ENCODE measurements at places on chromosomes 11 and 22. TPM values are rescaled to one million over a fixed set of nuclear protein-coding genes. Genes with fewer than 3 reads are reported as not detected.

- DNase-seq, result peak; percentile 98
These were observed at the start of gene MALAT1 for GRCh38 chr11:65498977-65499712. Gene MALAT1, plus strand, starts transcription at chr11:65499045.

- DNase-seq, result peak; percentile 88
These were observed 631 bp upstream of the SNX19 start for GRCh38 chr11:130916910-130917309.

IL17REL gene
- 0.22 TPM for total RNA-seq

- DNase-seq, result no peak
These were observed 68.2 kb downstream of the METTL15 start for GRCh38 chr11:28176351-28176750.

DNA sequence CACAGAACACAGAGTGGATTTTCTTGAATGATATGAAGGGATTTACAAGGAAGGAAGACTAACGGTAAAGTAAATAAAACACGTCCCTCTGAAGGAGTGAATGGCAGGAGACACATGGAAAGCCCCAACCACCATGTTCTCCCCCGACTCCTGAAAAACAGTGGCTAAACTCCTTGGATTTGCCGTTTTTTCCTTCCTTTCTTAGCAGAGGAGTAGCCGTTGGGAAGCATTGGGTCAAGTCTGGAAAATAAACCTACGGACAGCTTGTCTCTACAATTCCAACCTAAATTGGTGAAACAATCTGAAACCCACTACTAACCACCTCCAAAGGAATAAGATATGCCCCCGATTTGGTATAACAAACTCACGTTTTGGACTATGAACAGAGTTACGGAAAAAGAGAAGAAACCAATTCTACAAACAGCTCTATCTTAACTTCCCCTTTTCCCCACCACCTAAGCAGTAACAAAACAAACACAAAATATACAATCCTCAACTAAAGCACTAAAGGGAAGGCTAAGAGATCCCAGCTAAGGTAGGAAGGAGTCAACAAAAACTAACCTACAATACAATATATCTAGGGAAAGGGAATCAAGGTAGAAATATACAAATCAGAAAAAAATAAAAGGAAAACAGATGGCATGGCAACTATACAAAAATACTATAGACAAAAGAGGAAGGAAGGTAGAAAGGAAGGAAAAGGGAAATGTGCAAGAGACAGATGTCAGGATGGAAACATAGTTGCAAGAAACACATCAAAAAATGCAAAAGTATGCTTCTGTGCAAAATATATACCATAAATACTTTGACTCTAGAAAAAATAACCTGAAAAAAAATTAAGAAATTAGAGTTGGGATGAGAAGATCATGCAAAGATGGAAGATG, 43.8 kb upstream of the LYVE1 start:
- no peak for DNase-seq

DNA sequence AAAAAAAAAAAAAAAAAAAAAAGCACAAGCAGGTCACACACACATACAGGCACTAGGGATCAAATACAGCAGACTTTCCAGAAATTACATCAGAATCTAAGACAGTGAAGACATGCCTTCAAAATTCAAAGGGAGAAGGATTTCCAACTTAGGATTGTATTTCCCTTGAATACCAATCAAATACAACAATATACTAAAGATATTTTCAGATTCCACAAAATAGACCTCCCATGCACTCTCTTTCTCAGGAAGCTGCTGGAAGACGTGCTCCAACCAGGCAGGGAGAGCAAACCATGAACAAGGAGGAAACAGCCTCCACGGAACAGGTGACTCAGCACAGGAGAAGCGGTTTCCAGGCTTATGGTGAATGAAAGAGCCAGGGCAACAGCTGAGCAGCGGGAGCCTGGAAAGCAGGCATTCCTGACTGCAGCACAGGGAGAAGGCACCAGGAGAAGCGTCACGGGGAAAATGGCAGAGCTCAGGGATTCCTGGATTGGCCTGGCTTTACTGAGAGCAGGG, 32.0 kb downstream of the TMEM184B start:
- DNase-seq, result no peak

FADS3 gene
- total RNA-seq, result 58.0 TPM

GRCh38 chr11:108734956-108735559, 70.2 kb downstream of the DDX10 start:
- no peak for DNase-seq

CSRP3 gene
- total RNA-seq, result 0.22 TPM

GRCh38 chr11:115990004-115990447, 485.8 kb upstream of the CADM1 start:
- no peak for DNase-seq

GRCh38 chr11:27795955-27796861, 96.0 kb upstream of the BDNF start:
- DNase-seq, result no peak

PKNOX2 gene
- 14.2 TPM for total RNA-seq

POU2AF2 gene
- total RNA-seq, result not detected

DNA sequence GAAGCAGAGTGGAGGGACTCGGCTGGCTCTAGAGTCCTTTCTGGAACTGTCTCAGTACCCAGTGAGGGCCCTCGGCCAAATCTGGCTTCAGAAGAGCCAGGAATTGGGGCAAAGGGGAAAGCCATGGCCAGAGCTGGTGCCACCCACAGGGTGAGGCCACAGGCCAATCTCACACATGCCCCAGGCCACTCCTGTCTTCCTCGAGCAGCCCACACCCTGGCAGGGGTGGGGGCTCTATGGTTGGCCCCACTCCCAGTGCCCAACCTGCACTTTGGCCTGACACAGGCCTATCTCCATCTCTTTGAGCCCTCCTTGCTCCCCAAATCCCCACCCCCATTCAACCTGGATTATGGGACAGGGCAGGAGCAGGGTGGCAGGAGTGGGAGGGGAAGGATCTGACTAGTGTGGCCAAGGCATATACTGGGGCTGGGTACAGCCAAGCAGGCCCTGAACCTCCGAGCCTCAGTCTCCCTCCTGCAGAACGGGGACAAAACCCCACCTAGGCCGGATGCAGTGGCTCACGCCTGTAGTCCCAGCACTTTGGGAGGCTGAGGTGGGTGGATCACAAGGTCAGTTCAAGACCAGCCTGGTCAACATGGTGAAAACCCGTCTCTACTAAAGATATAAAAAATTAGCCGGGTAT, 6.9 kb downstream of the TST start:
- peak; percentile 33 for DNase-seq

DNA sequence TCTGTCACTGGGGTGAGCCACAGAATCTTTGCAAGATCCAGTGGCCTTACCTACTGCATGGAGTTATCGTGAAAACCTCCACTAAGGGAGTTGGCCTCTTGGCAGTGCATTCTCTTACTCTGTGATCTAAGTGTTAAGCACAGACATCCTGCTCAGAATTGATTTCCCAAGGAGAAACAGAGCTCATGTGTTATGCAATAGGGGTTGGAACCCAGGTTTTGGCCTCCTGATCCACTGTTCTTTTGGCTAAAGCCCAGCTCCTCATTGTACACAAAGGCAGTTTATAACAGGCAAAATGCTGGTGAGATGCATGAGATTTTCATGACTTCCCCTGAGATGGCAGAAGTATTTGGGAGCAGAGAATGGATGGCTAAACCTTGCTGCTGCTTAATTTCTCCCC, 11.8 kb downstream of the DTX4 start:
- no peak for DNase-seq

DNA sequence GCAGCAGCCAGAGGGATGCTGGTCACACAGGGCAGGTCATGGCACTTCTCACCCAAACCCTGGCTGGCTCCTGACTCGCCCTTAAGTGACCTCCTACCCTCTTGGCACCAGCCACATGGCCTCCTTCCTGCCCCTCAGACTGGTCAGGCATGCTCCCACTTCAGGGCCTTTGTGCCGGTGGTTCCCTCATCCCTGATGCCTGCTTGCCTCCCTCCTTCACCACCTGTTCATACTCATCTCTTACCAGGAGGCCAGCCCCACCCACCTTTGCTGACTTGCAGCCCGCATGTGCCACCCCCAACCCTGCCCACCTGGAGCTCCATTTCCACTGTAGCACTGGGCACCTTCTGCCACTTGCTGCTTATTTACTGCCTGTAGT, 20.1 kb downstream of the GNAZ start:
- DNase-seq, result no peak

- no peak for DNase-seq
These were observed 3.5 kb downstream of the SIK3 start for GRCh38 chr11:117094776-117095175.

TESMIN gene
- 4.7 TPM for total RNA-seq

RNF214 gene
- 17.3 TPM for total RNA-seq

- no peak for DNase-seq
These were observed 5.5 kb downstream of the TCIRG1 start for GRCh38 chr11:68044145-68044813.

GRCh38 chr11:42036201-42036600, 576.7 kb upstream of the LRRC4C start:
- no peak for DNase-seq

TP53AIP1 gene
- total RNA-seq, result 0.66 TPM

PARVA gene
- 19.1 TPM for total RNA-seq

GRCh38 chr11:130816546-130817329, 99.5 kb downstream of the SNX19 start:
- no peak for DNase-seq

- no peak for DNase-seq
These were observed 138.2 kb downstream of the NECTIN1 start for GRCh38 chr11:119590651-119591351.

DDTL gene
- total RNA-seq, result 0.20 TPM

GRCh38 chr22:23023294-23023693, 47.0 kb upstream of the GNAZ start:
- no peak for DNase-seq

MUC2 gene
- not detected for total RNA-seq

GRCh38 chr11:2567026-2567671, 122.3 kb downstream of the KCNQ1 start:
- DNase-seq, result no peak

GRCh38 chr11:92838759-92839310, 130.6 kb upstream of the MTNR1B start:
- DNase-seq, result no peak

GRCh38 chr11:77156396-77157195, 28.6 kb downstream of the MYO7A start:
- no peak for DNase-seq

CRYBA4 gene
- not detected for total RNA-seq

- DNase-seq, result peak; percentile 47
These were observed 66.9 kb downstream of the TBC1D22A start for GRCh38 chr22:46829117-46829891.

GRCh38 chr11:75891947-75892739, 77.1 kb downstream of the UVRAG start:
- no peak for DNase-seq

GRCh38 chr11:72703267-72704008, 29.2 kb upstream of the PDE2A start:
- no peak for DNase-seq

DDI1 gene
- total RNA-seq, result not detected

- DNase-seq, result no peak
These were observed 11.1 kb downstream of the CCND1 start for GRCh38 chr11:69651834-69652620.

GRCh38 chr11:126403658-126404057, 48.2 kb downstream of the ST3GAL4 start:
- DNase-seq, result no peak

KCNQ1OT1 gene
- total RNA-seq, result 6.8 TPM

RAB3IL1 gene
- total RNA-seq, result 47.7 TPM

LDHAL6A gene
- total RNA-seq, result 0.06 TPM

DNA sequence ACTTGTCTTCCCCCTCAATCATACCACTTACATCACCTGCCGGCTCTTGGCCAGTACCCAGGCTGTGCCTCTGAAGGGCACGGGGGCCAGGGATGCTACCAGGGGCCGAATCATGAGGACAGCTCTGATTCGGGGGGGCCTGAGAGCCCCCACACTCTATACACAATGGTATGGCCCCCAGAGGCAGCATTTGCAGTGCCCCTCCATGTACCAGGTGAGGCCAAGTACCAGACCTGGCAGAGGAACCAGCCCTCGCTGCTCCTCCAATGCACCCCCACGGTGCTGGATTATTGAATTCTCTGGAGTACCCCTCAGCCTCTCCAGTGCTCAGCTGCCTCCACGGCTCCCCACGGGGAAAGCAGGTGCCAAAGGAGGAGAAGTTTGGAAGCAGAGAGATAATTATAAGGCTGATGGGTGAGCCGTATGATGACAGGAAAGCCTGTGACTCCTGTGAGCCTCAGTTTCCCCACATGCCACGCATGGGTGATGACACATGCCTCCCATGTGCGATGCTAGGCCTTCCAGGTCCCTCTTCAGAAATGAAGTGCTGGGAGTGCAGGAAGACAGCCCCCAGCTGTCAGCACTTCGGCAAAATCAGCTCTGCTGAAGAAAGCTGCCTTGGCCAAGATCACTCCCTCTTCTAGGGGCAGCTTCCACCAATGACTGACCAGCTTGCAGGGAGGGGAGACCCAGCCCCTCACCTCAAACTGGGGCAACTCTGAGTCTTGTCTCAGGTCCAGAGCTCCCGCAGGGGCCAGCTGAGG, 69.9 kb downstream of the THAP12 start:
- DNase-seq, result no peak

DNA sequence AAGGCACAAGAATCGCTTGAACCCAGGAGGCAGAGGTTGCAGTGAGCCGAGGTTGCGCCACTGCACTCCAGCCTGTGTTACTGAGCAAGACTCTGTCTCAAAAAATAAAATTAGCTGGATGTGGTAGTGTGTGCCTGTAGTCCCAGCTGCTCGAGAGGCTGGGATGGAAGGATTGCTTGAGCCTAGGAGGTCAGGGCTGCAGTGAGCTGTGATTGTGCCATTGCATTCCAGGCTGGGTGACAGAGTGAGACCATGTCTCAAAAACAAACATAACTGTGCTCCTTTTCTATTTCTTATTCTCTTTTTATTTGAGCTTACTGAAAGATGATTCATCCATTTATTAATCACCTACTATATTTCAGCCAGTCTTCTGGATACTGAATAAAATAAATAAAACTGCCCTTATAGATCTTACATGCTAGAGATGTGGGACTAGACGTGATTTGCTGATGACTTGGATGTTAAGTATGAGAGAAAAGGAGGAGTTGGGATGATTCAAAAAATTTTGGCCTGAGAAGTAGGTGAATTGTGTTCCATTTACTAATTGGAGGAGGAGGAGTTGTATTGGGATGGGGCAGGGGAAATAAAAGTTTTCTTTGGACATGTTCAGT, 18.0 kb downstream of the PAAF1 start:
- DNase-seq, result no peak

DNA sequence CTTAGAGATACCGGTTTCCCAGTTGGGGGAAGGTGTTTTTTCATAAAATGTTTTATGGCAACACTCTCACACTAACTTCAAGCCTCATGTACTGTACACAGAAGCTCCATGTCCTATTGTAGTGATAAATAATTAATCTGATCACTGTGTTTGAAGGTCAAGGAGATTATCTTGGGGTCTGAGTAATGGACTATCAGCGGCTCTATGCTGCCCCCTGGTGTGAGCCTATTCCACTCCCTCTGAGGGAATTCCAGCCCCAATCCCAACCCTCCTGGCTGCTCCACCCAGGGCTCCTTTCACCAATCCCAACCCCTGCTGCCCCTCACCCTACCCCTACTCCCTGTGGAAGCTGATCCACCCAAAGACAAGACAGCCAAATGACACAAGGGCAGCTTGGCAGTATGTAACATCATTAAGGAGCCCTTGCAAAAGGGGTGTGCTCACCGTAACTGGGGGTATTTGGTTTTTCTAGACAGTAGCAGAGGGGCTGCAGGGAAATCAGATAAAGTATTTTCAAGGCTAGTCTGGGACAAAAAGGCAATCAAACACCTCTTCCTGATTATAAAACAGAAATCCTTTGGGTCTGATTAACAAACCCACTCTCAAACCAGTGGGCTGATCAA, 22.3 kb downstream of the HPS4 start:
- peak; percentile 86 for DNase-seq

OR5B2 gene
- not detected for total RNA-seq

- no peak for DNase-seq
These were observed 1.2 kb upstream of the PPP1R14B start for GRCh38 chr11:64247729-64248531.

FSHB gene
- total RNA-seq, result not detected
